A549 treated with ZK216348 at 1 μM for 4 hours (cell line): ENCODE measurements at places on chromosomes 3 and 15. TPM values are rescaled to one million over a fixed set of nuclear protein-coding genes. Genes with fewer than 3 reads are reported as not detected.

FBXW12 gene
- total RNA-seq, result not detected in 5 replicates

MAP2K1 gene
- total RNA-seq, result 77.9 to 120 TPM (median 113 TPM) in 5 replicates

SCAMP5 gene
- total RNA-seq, result 9.3 to 13.3 TPM (median 11.7 TPM) in 5 replicates

SYNPR gene
- not detected in 5 replicates for total RNA-seq

AGBL1 gene
- total RNA-seq, result not detected in 5 replicates

TRIM71 gene
- total RNA-seq, result not detected in 5 replicates

ST3GAL6 gene
- 0.59 to 1.9 TPM (median 1.2 TPM) in 5 replicates for total RNA-seq

GHRL gene
- not detected in 5 replicates for total RNA-seq

CHRD gene
- 0.07 to 0.42 TPM (median 0.15 TPM) in 5 replicates for total RNA-seq
